ENCODE measurements at places on chromosomes 4 and X.

GRCh38 chr4:8472158-8472688, 31.6 kb downstream of the TRMT44 start:
- no peak for DNase-seq

DNA sequence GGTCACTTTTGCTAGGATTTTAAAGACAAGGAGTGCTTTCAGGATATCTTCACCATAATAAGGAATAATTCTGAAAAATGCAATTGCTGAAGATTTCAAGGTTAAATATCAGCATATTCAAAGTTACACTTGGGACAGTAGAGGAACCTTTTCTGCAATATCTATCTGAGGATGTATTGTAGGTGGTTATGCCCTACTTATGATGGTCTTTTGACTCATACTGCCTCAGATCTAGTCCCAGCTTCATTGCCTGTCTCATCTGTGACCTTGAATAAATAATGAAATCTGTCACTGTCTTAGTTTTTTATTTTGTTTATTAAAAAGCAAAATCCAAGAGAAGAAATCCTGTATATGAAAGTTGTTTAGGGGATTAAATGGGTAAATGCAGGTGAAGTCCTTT, 2.9 kb downstream of the BANK1 start:
- no peak for DNase-seq

- no peak for DNase-seq
These were observed 4.3 kb upstream of the FGG start for GRCh38 chr4:154616731-154617130.

- no peak for DNase-seq
These were observed 27.4 kb downstream of the CBLL2 start for GRCh38 chrX:22300130-22300529.

DNA sequence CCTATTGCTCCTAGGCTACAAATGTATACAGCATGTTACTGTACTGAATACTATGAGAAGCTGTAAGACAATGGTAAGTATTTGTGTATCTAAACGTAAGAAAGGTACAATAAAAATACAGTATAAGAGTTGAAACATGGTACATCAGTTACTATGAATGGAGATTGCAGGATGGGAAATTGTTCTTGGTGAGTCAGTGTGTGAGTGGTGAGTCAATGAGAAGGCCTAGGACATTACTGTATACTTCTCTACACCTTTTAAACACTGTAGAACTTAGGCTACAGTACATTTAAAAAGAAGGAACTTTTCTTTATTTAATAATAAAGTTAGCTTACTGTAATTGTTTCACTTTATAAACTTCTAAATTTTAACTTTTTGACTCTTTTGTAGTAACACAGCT, 2603.2 kb downstream of the PCDH7 start:
- no peak for DNase-seq

- DNase-seq, result no peak
These were observed 40.7 kb downstream of the FANCB start for GRCh38 chrX:14832151-14832550.

GRCh38 chr4:24179201-24179840, 289.5 kb upstream of the PPARGC1A start:
- no peak for DNase-seq

DNA sequence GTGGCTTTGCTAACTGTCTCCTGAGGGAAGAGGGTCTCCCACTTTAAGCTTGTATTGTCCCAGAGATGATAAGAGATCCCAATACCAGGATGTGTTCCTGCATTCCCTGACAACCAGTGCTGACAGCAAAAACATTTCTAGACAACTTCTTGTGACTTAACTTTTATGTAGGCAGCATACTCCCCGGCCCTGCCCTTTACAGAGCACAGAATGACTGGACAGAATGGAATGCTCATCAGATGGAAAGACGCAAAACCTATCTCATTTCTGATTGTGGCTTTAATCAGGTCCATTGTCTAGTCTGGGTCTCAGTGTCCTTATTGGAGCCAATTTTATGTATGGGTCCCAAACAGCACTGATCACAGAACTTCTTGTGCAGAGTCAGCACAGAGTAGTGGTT, 18.2 kb upstream of the PLAC1 start:
- no peak for DNase-seq

DNA sequence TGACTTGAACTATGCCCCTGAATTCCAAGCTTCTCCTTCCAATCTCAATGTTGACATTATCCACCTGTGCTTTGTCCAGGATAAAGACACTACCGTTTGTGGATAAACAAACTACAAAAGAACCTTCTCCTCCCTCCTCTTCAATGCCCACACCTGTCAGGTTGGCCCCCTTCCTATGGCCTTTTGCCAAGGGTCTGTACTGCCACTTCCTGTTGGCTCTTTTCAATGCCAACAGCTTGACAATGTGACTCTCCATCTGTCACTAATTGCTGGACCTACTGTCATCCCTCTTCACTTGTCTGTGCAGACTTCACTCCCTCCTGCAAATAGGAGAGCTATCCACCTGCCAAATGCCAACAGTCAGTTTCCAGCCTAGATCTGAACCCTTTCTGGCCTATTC, 35.8 kb upstream of the MID1 start:
- DNase-seq, result no peak

DNA sequence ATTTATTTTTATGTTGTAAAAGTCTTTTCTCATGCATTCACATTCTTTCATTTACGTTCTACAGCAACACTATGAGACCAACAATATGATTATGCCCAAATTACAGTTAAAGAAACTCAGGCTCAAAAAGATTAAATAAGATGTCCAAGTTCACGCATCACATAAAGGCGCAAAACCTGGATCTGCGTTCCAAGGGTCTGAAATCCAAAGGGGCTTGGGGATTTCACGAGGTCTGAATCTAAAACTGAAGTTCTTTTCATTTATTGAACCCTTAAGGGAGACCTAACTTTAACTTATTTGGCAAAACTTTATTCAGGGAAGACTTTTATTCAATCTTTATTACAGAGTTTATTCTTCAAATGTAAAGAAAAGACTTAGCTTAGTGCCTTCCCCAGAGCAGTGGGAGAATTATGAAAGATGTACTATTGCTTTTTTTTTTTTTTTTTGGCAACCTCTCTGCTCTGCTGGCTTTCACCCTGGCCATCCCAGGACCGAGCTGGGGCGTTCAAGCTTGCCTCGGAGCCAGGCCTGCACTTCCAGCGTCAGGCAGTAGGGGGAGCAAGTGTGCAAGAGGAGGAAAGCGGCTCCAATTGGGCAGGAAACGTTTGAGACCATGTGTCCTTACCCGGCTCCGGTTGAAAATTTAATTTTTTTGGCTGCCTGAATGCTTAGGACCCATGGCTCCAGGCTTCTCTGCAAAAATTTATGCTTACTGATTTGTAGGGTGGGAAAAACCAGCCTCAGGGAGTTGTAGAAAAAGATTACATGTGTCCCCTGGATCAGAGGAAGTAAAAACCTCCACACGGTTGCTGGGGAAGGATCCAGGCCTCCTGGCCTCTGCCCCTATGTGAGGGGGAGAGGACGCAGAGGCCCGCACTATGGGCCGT, 344.3 kb upstream of the KLF3 start:
- DNase-seq, result peak; percentile 90

- no peak for DNase-seq
These were observed 15.9 kb downstream of the SH3TC1 start for GRCh38 chr4:8215001-8215427.

- no peak for DNase-seq
These were observed 12.1 kb upstream of the F9 start for GRCh38 chrX:139518475-139518874.

DNA sequence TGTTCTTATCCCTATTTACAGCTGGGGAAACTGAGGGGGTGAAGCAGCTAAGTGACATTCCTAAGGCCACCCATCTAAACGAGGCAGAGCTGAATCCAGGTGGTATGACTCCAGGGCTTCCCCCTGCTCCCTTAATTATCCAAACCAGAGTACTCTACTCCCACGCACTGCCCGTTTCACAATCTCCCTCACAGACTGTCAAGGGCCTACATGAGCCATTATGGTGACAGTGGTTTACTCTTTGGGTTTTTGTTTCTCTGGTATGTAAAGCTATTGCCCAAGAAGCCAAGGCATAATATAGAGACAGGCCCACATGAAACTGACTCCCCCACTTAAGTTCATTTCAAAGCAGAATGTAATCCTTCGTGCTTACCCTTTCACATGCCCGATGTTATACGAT, 95.1 kb downstream of the NHS start:
- DNase-seq, result no peak

GRCh38 chr4:10078481-10079233, 37.9 kb downstream of the WDR1 start:
- no peak for DNase-seq

DNA sequence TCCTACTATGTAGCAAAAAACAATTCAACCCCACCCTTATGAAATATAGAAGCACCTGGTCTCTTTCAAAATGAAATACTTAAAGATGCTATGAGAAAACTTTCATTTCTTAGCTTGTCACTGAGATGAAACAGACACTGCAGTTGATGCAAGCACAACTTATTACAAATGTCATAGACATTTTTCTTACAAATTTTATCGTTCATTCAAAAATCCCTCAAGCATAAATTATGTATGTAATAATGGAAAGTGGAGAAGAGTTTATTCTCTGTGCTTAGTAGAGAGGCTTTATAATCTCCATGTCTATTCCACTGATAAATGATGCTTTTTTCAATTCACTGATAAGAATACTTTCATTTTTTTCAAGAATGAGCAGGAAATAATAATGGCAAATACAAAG, 1943.9 kb upstream of the IGFBP7 start:
- no peak for DNase-seq

DNA sequence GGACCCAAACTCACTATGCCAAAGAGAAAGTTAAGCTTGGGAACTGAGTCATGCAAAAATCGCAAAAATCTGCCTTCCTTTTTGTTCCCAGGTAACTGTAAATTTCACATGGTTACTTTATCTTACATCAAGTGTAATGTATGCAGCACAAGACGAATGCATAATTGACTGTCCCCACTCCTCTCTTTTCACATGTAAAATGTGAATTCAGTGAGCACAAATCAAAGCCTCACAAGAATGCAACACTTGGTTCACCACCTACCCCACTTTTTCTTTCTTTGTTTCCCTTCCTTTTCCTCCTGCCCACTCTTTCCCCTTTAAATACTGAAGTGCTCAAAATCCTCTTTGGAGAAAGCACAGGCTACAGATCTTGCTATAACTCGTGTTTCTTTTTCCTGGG, 53.2 kb downstream of the MAGED4B start:
- DNase-seq, result no peak

- no peak for DNase-seq
These were observed 25.2 kb downstream of the NAT8L start for GRCh38 chr4:2084316-2084715.

GRCh38 chrX:13257223-13258051, 62.4 kb downstream of the ATXN3L start:
- DNase-seq, result no peak

GRCh38 chr4:1366371-1367229, 19.6 kb downstream of the UVSSA start:
- peak; percentile 4 for DNase-seq

- no peak for DNase-seq
These were observed 10.8 kb downstream of the AWAT2 start for GRCh38 chrX:70038951-70039350.

GRCh38 chr4:101540336-101540735, 193.0 kb upstream of the PPP3CA start:
- DNase-seq, result no peak

DNA sequence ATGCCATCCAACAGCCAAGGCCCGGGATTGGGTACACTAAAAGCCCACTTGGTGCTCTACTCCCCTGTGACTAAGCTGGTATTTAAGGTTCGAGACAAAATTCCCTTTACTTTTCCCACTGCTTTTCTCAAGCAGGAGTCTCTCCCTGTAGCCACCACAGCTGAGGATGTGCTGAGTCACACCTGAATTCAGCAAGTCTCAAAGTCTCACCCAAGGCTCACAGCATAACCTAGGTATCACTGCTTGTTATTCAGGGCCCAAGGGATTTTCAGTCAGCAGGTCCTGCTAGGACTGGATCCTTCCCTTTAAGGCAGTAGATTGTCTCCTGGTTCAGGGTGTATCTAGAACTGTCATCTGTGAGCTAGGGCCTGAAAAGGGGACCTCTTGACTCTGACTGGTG, 39.2 kb downstream of the FMR1NB start:
- no peak for DNase-seq

- DNase-seq, result no peak
These were observed 821.1 kb downstream of the PCDH19 start for GRCh38 chrX:99588936-99589335.

GRCh38 chrX:68942104-68942503, 113.3 kb downstream of the EFNB1 start:
- no peak for DNase-seq

GRCh38 chr4:2082118-2082517, 23.0 kb downstream of the NAT8L start:
- DNase-seq, result no peak

GRCh38 chr4:142595222-142595871, 250.8 kb downstream of the INPP4B start:
- DNase-seq, result no peak

DNA sequence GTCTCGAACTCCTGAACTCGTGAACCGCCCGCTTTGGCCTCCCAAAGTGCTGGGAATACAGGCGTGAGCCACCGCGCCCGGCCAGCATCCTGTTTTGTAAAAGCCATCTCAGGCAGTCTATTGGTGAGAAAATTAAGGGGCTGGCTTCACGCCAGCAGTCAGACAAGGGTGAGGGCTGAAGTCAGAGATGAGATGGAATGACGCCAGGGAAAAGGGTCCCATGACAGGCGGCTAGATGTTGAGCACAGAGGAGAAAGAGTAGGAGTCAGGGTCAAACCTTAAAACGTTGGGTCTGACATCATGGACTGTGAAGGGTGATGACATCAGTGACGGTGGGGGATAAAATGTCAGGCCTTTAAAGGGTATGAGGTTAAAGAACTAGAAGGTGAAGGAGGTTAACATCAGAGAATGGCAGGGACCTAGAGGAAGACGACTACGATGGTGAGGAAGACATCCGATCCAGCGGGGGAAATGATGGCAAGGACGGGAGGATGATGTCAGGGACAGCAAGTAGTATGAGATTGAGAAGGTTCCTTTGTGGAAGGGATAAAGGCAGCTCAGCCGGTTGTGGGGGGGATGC, 504 bp upstream of the RBM3 start:
- peak; percentile 11 for DNase-seq

DNA sequence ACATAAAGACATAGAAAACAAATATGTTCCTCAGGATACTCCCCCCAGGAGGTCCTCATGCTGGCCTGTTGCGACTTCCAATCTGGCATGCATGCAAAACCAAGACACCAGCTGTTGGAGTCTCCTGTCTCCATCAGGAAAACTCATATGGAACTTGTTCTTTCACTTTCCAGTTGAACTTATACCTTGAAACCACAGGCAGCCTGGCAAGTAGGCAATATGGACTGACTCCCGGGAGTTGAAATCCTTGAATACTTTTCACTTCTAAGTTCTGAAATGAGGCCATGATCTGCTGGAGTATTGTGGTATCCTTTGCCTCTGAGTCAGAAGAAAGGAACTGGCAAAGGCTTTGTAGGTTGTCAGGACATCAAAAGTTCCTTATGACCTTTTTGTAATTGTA, 444.2 kb downstream of the IDS start:
- DNase-seq, result no peak

GRCh38 chr4:104942990-104943743, 203.5 kb upstream of the TET2 start:
- DNase-seq, result no peak

DNA sequence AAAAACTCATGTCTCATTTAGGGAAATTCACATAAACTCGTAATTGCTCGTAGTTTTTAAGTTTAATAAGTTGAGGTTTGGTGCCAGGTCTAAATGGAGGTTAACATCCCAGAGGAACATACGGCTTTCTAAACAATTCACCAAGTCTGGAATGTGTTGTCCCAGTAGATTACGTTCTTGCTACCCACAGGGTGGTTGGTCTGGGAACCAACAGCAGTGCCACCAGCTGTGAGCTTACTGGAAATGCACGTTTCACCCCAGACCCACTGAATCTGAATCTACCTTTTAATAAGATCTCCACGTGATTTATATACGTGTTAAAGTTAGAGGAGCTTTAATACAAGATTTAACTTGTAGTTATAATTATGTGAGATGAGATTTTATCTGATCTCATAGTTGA, 134.3 kb downstream of the BMPR1B start:
- DNase-seq, result no peak
